ENCODE measurements at places on chromosomes 16 and 17.

DNA sequence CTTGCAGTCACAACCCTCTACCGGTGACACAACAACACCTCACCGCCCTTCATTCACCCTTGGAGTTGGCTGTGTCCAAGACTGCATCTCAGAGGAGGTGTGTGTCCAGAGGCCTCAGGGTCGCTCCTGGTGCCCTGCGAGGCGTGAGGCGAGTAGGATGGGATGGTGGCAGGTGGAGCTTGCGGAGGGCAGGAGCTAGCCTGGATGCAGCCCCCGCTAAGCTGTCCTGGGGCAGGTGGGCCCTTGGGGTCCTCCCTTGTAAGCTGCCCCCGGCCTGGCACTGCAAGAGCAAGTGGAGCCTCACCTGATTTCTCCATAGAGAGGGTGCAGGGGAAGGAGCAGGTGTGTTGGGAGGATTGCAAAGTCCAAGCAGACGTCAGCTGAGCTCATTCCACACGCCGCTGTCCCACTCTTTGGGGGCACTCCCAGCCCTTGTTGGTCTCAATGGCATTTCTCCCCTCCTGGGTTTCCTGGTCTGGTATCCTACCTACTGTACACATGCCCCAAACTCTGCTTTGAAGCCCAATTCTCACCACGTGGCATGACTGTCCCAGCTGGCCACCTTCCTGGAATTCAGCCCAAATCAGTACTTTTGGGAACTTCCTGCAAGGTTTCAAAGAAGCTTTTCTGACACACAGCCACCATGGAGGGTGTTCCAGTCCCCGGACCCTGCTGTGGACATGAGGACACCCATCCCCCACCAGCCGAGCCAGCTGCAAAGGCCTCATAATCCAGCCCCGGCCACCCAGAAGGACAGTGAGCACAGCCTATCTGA, 18.1 kb upstream of the ICAM2 start:
- no peak for DNase-seq

DNA sequence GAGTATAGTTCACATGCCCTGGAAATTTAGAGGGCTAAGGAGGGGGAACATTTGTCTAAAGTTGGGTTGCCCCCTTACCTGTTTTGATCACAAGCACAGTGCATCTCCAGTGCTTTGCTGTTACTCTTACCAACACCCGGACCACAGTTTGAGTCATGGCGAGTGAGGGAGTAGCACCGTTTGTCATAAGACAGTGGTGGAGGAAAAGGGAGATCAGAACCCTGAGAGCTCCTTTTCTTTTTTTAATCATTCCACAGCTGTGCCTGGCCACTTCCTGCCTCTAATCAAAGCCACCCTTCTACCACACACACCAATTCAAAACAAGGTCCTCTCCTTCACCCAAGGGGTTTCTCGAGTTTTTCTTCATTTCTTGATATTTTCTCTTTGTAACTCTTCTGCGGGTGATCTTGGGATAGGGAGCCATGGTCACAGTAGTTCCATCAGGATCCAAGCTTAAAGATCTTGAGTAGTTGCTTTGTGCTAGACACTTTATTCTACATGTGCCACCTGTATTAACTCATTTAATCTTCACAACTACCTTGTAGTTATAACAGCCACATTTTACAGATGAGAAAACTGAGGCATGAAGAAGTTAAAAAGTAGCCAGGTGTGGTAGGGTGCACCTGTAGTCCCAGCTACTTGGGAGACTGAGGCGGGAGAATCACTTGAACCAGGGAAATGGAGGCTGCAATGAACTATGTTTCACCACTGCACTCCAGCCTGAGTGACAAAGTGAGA, 5.0 kb upstream of the MYL4 start:
- peak; percentile 69 for DNase-seq

DNA sequence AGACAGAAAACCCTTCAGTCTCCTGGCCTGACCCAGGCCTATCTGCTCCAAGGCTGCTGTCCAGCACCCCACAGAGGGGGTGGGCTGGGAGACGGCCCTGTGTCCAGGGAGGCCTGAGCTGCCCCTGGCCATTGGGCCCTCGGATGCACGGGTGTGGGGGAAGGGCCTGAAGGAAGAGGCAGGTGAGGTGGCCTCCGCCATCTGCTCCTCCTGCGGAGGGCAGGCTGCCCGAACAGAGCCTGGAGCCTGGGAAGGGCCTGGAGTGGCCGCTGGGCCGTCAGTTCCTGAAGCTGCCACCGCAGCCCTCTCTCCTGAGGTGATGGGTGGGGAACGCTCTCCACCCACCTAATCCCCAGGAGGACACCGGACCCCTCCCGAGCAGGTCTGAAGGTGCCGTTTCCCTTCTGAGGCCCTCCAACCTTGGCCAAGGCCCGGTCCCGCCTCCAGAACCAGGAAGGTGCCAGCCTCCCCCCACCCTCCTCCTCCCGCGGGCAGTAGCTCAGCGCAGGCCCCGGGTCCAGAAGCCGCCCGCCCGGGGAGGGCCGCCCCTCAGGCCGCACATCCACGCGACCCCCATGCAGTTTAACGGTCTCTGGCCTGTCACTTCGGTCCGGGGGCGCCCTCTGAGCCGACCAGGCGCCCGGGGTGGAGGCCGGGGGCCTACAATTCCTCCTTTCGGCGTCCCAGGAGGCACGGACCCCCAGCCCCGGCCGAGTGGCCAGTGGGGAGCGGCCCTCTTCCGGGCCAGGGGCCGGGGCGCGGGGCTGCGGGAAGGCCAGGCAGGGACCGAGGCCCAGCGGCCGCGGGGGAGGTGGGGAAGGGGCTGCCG, 835 bp downstream of the FBXL16 start:
- DNase-seq, result no peak

DNA sequence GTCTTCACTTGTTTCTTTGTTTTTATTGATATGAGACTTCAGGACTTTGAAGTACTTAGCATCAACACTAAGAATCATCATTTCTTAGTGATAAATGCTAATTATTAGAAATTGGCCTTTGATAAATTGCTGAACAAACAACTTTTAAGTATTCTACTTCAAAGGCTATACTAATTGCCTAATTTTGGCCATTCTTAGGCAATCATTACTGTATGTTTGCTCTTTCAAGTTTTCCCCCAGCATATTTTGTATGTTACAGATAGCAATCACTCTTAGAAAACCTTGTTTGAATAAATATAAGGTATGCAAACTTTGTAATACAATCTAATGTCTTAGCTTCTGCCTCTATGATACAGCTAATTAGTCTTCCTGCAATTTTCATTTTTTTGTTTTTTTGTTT, 46.0 kb downstream of the NQO1 start:
- no peak for DNase-seq

GRCh38 chr16:11033629-11034420, 89.5 kb downstream of the CLEC16A start:
- DNase-seq, result no peak

DNA sequence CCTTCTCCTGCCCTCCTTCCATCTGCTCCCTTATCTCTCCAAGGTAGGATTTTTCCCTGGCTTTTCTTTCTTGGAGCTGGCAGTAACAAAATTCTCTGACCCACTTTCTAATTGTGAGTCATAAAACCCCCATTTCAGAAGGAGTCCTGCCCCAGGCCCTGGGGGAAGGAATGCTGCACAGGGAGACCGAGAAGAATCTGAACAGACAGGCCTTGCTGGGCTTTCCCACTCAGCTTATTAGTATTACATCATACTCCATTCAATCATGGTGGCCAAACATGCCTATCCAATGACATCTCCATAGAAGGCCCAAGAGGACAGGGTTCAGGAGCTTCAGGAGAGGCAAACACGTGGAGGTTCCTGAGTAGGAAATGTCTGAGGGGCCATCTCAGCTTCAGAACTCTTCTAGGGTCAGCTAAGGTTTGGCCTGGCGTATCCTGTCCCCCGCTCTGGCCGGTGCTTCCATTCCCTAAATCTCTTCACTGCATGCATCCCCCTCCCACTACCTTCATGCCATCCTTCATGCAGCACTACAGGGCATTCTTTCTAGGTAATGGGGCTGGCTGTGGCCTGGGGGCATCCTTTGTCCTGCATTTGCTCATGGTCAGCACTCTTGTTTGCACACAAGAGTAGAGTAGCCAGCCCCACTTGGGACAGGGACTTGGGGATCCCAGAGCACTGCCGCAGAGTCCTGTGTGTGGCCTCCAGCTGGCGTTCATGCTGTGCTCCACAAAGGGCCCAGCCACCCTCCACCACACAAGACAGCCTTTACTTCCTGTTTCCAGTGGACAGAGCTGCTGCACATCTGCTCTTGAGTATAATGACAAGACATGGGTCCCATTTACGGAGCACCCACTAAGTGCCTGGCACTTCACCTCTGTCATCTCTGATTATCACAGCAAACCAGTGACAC, 8.2 kb downstream of the SLC6A2 start:
- DNase-seq, result no peak

GRCh38 chr17:72222661-72223380, 102.0 kb downstream of the SOX9 start:
- DNase-seq, result no peak

DNA sequence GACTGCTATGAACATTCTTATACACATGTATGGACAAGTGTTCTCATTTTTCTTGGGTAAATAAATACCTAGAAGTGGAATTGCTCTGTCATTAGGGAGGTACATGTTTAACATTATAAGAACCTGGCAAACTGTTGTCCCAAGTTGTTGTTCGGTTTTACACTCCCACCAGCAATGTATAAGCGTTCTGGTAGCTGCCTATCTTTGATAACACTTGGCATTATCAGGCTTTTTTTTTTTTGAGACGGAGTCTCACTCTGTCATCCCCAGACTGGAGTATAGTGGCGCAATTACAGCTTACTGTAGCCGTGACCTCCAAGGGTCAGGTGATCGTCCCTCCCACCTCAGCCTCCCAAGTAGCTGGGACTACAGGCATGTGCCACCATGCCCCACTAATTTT, 16.3 kb downstream of the ATAD5 start:
- DNase-seq, result no peak

- no peak for DNase-seq
These were observed 2.4 kb upstream of the COX6A2 start for GRCh38 chr16:31430380-31431052.

GRCh38 chr16:87114832-87115231, 202.4 kb downstream of the C16orf95 start:
- no peak for DNase-seq

DNA sequence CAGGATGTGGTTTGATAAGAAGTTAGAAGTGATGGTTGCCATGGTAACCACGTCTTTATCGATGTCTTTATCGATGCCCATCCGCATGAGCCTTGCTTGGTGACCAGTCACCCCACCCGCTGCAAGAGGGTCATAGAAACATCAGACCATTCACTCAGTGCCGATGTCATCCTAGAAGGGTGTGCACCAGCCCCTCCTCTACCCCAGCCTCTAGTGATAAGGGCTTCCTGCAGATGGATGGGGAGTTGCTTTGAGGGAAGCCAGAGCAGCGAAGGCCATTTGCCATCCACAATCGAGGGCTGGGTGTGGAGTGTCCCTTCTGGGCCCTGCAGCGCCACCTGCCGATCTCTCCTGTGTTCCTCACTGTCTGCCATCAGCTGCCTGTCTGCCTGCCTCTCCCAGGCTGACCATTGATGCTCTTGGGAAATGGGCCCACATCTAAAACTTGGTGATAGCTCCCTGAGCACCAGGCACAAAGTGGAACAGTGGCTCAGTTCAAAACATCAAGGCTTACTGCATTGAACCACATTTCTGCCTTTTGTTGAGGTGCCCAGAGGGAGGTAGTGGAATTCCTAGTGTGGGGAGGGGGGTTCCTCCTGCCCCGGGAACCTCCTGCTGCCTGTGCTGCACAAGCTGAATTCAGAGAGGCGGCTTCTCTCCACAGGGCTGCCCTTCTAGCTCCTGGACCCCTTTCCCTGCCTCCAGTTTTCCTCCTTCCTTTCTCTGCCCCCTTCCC, 8.9 kb downstream of the CALB2 start:
- DNase-seq, result no peak

- no peak for DNase-seq
These were observed 5.0 kb downstream of the SEC14L1 start for GRCh38 chr17:77145612-77146245.

- DNase-seq, result no peak
These were observed 3.9 kb downstream of the KRT27 start for GRCh38 chr17:40778461-40778860.

GRCh38 chr17:53996131-53996530, 173.4 kb downstream of the KIF2B start:
- no peak for DNase-seq

GRCh38 chr17:14803826-14804225, 461.3 kb downstream of the PMP22 start:
- DNase-seq, result no peak

DNA sequence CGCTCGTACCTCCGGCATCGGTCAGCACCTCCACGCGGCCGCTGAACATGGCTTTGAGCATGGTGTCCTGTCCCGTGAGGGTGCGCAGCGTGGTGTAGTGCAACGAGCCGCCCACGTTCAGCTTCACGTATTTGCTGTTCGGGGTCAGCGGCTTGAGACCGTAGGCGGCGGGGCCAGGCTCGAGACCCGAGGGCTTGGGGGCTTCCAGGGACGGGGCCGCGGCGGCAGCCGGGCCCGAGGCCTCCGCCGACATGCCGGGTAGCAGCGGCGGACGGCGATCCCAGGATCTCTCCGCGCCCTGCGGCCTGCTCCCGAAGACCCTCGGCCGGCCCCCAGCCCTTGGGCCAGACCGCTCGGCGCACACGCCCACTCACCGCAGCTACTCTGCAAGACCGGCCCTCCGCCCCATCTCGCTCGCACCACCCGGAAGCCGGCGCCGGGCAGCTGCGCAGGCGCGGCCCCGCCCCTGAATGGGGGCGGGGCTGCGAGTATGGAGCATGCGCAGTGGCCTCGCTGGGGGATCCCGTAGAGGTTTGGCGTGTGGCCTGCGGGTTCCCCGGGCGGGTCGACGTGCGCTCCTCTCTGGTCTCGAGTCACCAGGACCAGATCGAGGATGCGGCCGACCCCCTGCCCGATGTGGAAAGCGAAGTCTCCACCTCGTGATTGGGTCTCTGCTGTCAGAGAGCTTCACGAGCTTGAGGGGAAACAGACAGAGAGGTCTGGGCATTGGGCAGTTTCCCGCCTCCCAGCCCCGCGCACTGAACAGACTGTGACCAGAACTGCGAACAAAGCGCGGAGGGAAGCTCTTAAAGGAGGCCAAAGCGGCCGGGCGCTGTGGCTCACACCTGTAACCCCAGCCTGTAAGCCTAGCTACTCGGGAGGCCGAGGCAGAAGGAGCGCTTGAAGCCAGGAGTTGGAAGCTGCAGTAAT, at the start of gene KCTD13:
KCTD13 (minus strand) TSS at position 446 of the 930 bp plus-strand sequence; CDS start at position 253, 193 bp downstream.
- DNase-seq, result peak; percentile 90

DNA sequence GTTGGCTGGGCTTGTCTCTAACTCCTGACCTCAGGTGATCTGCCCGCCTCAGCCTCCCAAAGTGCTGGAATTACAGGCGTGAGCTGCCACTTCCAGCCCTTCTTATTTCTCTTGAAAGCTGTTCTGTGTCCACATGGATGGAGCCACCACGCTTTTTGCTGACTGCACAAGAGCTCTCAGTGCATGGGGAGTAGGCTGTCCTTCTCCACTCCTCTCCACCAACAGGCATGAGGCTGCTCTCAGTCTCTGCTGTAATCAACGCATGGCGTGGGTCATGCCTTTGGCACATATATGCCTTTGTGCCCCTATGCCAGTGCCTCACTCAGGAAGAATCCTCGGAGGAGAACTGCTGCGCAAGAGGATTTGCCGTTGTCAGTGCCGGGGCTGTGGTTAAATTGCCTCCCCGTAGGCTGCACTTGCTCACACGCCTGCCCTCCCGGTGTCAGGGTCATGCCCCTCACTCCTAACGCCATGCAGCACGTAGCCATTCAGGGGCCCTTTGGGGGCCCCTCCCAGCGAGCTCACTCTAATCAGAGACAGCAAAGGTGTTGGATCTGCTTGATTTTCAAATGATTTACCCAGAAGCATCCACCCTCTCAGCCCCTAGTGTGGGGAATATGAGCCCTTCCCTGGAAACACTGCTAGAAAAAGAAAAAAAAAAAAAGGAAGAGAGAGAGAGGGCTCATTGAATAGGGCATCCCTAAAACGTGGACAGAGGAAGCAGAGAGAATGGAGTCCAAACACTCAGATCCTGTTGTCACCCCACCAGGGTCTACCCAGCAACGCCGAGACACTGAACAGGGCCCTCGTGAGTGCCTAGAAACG, 47.5 kb upstream of the ZCCHC14 start:
- no peak for DNase-seq

All from CD4-positive, alpha-beta T cell treated with Interleukin-15 for 4 hours (primary cell).